ENCODE measurements at places on chromosomes 1 and 21.

GRCh38 chr1:219283541-219283940, 109.9 kb downstream of the LYPLAL1 start:
- DNase-seq: no peak

DNA sequence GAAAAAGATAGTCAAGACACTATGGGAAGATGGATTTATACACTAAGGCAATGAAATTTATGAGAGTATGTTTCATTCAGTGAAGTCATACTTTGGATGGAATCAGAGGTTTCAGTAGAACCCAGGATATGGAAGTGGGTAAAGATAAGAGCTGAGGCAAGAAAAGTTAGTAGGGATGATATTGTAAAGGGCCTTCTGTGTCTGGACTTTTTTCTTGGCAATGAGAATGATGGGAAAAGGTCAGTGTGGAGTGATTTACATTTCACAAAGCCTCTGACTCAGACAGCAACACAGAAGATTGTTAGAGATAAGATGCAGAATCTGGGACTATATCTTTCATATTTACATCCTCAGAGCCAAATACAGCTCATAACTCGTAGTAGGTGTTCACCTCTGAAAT, 32.1 kb downstream of the SH3BGR start:
- DNase-seq: no peak

- DNase-seq: no peak
These were observed 368.5 kb downstream of the RPS6KC1 start for GRCh38 chr1:213419401-213420030.

DNA sequence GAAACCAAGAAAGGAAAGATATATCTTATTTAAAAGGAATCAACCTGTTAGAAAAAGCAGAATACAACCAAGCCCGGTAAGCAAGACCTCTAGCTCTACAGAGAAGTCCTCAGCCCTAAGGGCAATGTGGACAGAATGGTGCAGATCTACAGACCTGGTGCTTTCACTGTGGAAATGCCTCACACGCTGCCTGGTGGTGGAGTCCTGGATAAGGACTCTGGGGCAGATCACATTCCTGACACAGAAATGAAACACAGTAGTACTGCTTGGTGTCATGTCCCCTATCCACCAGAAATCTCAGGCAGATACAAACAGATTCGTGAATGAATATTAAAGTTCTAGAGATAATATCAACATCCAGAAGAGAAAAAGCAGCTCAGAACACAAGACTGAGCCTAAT, 6.8 kb downstream of the CNN3 start:
- DNase-seq: no peak

DNA sequence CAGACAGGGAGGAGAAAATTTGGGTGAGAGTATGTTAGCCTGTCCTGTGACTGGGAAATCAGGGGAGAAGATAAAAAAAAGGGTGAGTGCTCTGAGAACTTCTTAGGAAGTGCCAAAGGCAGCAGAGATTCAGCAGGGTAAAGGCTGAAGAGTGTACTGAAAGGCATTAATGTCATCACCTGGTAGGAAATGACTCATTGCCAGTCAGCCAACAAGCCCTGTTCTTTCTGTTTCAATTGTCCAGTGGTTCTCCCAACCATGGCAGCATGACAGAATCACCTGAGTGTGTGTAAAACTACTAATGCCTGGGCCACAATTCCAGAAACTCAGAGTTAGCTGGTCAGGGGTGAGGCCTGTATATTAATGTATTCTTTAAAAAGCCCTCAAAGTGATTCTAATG, 83.5 kb downstream of the INTS7 start:
- DNase-seq: no peak

GRCh38 chr1:87329526-87330056, 911 bp downstream of the LMO4 start:
- DNase-seq: no peak

GRCh38 chr1:147377263-147378246, 135.1 kb downstream of the CHD1L start:
- DNase-seq: no peak

All from nucleus accumbens (tissue), 56 donors.